AG04449 (cell line): ENCODE measurements at places on chromosomes 1 and 21.

DNA sequence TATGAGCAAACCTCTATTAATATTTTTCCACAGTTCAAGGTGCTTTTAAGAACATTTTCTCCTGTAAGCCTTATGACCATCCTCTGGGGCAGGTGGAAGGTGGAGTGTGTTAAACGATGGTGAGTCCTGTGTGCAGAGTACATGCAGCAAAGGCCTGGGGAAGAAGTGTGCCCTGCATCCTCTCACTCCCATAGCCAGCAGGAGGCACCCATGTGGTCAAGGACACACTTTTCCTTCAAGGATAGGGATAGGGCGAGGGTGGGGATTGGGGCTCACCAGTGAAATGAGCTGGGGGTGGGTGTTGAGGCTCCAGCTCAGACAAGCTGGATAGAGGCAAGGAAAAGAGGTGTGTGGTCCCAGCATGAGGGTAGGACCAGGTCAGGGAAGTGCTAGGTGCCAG lies 120.8 kb upstream of the KCNE2 start:
- DNase-seq = no peak

GRCh38 chr1:203058676-203058935 lies 27.2 kb downstream of the MYOG start:
- DNase-seq = no peak

DNA sequence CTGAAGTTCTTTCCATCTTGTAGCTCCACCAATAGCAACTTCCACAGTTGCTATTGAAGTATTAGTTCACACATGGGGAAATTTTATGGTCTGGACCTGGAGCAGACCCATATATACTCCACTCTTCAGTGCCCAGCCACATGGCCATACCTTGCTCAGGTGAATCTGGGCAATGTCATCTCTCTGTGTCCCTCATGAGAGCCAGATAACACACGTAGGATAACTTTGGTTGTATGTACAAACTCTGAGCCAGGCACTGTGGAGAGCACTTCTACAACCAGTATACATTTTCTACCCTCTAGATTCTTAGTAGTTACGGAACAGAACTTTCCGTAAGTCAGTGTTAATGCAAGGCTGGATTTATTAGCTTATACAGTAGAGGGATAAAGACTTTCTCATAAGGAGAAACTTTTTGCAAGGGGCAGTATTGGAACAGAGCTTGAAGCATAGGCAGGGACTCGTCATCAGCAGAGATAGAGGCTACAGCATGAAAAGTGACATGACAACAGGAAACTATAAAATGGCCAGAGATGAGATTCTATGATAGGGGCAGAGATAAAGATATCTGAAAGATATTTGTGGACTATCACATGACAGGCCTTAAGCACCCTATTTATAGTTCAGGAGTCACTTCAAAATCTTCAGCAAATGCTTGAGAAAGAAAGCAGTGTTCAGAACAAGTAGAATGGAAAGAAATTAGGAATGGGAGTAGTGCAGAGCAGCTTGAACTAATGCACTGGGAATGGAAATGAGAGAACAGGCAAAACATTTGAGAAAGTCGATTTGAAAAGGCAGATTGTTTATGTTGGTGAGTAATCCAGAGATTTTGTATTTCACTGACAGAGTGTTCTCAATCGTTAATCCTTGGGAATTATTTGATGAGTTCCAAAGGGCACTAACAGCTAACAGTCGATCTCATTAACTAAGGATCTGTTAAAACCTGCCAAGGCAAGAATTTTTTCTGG lies 481.8 kb downstream of the USP25 start:
- no peak for DNase-seq

DNA sequence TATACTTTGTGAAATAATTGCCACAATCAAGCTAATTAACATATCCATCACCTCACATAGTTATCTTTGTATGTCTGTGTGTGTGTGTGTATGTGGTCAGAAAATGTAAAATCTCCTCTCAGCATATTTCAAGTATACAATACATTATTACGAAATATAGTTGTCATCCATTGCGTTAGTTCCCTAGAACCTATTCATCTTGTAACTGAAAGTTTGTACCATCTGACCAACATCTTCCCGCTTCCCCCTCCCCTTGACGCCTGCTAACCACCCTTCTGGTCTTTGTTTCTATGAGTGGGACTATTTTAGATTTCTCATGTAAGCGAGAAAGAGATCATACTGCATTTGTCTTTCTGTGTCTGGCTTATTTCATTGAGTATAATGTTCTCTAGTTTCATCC lies 455.3 kb downstream of the KCNT2 start:
- DNase-seq = no peak

GRCh38 chr21:29064850-29065481 lies 8.5 kb downstream of the CCT8 start:
- DNase-seq = no peak

DNA sequence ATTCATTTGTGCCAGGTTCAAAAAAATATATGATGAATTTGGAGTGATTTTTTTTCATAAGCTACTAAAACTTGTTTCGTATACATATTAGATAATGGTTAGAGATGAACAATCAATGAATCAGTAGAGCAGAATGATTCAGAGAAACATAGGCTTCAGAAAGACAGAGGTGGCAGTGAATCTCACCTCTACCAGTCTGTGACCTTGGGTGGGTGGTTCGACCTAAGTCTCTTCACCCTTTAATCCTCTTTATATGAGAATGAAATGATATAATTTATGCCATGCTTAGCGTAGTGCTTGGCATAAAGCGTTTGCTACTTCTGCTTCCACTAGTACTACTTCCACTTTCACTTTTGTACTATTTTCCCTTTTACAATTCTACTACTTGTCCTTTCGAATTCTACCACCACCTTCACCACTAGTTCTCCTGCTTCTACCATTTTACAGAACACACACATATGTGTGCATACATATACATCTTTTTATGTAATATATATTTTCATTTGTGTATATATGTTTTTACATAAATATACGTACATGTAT lies 45.1 kb downstream of the FYB2 start:
- DNase-seq = no peak

- no peak for DNase-seq
Observed at GRCh38 chr1:109791495-109792043, 27.8 kb upstream of the EPS8L3 start.

DNA sequence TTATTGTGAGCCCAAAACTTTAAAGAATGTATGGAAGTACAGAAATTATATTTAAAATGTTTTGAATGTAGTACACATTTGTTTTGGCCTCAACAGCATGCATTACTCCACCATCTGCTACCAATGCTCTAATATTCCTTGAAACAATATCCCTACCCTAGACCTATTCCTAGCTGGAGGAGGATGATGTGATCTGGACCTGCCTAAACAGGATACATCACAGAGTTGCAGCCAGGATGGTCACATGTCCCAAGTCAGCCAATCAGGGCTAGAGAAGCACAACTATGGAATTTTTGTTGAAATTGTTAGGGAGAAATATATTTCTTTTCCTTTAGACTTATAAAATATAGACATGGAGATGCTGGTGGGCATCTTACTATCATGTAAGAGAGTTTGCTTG lies 623.3 kb upstream of the NR5A2 start:
- no peak for DNase-seq

- DNase-seq = no peak
Observed at GRCh38 chr21:33393348-33393747, 9.9 kb upstream of the IFNGR2 start.
